ENCODE measurements at places on chromosomes 4 and X. TPM values are rescaled to one million over a fixed set of nuclear protein-coding genes. Genes with fewer than 3 reads are reported as not detected.

Gene CLNK
- not detected for total RNA-seq

Gene GPR50
- total RNA-seq, result not detected

Gene ETNPPL
- not detected for total RNA-seq

Gene PRDM8
- 1.4 TPM for total RNA-seq

Gene CT55
- total RNA-seq, result not detected

Gene NCAPG
- 79.4 TPM for total RNA-seq

DNA sequence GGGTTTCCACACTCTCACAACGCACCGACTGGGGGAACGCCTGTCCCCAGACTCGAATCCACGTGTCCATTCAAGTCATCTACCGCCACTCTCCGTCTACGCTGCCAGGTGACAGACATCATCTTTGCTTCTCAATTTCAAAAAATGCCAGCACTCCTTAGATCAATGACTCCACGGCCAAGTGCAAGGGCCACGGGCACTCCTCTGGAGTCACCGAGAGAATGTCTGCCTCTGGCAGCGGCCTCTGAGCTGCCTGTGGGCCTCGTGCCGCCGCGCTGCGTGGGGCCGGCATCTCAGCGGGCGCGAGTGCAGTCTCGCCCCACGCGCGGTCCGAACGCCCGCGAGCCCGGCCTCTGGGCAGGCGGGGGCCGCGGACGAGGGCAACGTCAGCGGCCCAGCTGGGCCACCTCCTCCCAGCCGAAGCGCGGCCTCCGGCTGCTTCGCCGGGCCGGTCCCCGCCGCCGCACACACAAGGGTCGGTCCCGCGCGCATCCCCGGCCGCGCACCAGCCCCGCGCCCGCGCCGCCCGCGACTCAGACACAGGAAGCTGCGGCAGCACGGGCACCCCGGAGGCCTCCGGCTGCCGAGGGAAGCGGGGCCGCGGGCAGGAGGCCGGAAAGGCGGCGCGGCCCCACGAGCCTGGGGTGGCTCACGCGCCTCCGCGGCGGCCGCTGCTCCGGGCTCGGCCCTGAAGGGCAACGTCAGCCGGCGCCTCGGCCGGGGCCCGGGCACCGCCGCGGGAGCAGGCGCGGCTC lies 450 bp downstream of the ACSL1 start:
- DNase-seq, result no peak

DNA sequence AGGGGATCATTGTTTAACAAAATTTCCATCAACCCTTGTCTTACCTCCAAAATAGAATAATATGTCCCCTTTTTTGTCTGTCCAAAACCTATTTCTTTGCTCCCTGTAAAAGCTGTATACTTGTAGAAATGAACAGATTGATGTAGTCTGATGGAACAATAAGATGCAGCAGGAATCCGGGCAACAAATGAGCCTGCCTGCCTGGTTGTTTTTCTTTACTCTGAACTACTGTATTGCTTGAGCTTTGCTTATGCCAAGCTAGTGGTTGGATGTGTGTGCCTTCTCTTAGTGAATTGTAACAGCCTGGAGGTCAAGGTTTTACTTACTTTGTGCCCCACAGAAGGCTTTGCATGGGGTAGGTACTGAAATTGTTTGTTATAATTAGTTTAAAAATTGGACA lies 116.2 kb upstream of the TLL1 start:
- no peak for DNase-seq

DNA sequence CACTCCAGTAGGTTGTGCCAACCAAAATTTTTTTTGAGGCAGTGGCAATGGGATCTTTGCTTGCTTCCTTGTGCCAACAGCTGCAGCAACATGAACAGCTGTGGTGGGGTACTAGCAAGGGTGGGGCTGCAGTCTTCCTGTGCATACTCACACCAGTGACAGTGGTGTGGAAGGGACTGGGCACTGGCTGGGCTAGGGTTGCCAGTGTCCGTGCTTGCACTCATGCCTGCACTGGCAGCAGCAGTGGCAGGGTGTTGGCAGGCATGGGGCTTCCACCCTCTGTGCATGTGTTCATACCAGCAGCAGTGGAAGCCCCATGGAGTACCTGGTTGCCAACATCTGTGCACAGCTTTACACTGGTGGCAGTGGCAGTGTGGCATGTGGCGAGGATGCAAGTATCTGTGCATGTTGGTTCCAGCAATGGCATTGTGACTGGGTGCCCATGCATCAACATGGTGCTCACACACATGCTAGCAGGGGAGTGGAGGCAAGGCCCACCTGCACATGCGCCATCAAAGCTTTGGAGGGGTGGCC lies 1312.6 kb downstream of the PCDH18 start:
- no peak for DNase-seq

GRCh38 chr4:152243206-152243605 lies 292.7 kb downstream of the FBXW7 start:
- no peak for DNase-seq

- DNase-seq, result no peak
Measured at GRCh38 chr4:184364100-184364921, 110.0 kb downstream of the IRF2 start.

DNA sequence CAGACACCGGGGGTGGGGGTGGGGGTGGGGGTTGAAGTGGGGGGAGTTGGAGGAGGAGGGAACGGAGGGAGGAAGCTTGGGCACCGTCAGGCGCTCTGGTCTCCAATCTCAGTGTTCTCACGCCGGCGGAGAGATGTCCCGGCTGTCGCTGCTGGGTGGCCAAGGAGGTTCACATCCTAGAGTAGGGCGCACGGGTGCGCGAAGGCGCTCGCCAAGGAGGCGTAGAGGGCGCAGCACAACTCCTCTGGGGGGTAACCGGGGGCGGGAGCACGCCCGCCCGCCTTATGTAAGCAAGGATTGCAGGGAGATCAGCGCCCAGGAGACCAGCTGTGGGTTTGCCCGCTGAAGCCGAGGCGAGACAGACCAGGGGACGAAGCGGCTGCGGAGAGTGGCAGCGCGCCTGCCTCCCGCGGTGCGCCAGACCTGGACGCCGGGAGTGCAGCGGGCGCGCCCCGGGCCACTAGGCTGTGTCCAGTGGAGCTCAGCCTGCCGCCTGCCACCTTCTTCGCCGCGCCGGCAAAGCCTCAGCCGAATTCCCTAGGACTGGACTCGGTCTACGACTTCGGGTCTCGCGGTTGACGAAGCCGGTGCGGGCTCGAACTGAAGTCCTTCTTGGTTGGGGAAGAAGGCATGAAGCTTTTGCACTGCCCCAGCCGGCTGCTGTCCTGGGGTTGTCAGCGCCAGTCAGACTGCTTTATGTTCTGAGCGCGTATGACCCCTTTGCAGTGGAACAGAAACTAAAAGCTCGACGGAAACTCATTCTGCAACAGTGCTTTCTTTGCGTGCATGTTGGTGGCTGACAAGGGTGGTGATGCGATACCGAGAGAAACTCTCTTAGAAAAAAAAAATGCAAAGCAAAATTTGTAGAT lies 707 bp upstream of the UNC5C start:
- DNase-seq, result no peak

DNA sequence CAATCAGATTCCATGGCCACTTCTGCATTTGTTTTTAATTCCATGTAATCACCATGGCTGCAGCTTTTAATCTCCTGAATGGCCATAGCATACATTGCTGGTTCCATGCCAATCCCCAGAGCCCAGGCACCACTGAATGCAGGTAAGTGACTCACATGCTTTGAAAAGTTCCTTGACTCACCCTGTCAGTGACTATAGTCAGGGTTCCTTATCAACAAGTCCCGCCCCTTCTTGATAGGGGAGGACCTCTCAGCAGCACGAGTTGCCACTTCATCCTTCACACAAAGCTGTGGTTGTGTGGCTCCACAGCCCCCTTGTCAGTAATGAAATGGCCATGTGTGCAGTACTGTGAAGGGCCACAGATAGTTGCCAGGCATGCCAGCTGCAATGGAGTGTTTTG lies 516.6 kb downstream of the PPARGC1A start:
- DNase-seq, result no peak

GRCh38 chr4:149370002-149370401 lies 445.6 kb downstream of the IQCM start:
- DNase-seq, result no peak

DNA sequence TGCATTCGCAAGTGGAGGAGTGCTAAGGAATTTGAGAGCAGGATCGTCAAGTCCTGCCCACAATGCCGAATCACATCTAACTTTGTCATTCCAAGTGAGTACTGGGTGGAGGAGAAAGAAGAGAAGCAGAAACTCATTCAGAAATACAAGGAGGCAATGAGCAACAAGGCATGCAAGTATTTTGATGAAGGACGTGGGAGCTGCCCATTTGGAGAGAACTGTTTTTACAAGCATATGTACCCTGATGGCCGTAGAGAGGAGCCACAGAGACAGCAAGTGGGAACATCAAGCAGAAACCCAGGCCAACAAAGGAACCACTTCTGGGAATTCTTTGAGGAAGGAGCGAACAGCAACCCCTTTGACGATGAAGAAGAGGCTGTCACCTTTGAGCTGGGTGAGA lies 100.2 kb upstream of the MED14 start:
- DNase-seq, result no peak

DNA sequence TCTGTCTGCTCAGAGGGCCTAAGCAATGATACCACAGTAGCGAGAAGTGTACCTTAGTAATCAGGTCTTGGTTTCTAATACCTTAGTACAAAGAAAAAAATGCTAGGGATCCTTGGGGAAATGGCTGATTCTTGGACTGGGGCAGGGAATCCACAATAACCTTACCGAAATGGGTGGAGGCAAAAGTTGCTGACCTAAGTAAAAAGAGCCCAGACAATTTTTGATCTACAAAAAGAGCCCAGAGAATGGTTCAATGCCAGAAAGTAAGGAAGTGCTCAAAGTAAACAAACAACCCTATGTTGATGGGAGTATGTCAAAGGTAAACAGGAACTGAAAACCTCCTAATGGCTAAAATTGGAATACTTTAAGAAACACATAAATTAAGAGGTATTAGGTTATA lies 130.1 kb upstream of the MAGEB18 start:
- DNase-seq, result no peak

GRCh38 chrX:47248576-47248975 lies 15.8 kb downstream of the USP11 start:
- no peak for DNase-seq

GRCh38 chr4:109169170-109169569 lies 133.3 kb downstream of the COL25A1 start:
- no peak for DNase-seq

GRCh38 chr4:181870326-181870725 lies 372.9 kb upstream of the TENM3 start:
- DNase-seq, result no peak

- no peak for DNase-seq
Measured at GRCh38 chr4:109708990-109709389, 5.7 kb upstream of the CASP6 start.

DNA sequence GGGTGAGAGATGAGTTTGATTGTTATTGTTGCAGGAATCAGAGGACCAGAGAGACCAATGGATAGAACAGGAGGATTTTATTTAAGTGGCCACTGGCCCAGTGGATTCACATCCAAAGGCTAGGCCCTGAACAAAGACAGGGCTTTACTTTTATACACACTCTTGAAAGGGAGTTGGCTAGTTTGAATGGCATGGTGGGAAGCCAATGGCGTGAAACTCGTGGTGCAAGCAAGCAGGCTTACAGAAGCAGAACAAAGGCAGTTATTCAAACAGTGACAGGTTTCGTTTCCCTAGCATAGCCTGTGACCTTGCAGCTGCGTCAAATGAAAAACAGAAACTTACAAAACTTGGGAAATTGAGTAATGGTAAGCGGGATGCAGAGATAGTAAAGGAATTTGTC lies 110.2 kb upstream of the PRDX4 start:
- no peak for DNase-seq
